Right cardiac atrium (tissue), 5 donors: ENCODE measurements at places on chromosomes 7 and 10.

DNA sequence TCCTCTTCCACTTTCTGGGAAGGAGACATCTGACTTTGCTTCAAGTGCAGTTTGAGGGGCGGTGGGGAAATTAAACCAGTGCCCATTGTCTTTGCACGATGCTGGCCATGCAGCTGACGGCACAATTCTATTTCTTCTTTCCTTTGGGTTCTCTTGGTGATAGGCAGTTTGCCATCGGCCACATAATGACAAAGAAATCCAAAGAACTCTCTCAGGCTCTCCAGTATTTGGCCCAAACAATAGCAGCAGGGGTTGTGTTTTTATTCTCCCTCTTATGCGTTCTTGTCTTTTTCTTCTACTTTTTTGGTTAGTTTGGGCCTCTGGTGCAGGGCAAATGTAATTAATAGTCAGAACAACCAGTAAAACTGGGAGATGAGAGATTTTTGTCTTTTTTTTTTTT, 147.0 kb downstream of the EMX2 start:
- DNase-seq: no peak

- DNase-seq: no peak
Measured at GRCh38 chr10:103394180-103394579, 2.1 kb downstream of the ATP5MK start.

- DNase-seq: no peak
Measured at GRCh38 chr10:30825022-30825421, 195.5 kb upstream of the LYZL2 start.

DNA sequence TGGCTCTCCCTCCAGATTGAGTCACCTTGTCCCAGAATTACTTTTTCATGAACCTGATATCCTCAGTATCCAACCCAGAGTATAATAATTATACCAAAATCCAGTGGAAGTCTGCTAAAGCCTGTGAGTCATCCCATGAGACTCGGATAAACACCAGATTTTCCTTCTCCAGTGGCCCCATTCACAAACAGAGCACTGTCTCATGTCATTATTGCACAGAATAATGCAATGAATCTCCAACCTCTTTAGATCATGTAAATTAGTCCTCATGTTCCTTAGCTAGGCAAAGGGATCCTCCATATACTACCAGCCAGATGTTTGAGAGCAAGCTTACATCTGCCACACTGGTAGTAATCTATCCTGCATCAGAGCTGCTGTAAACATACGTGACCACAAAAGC, 89.0 kb downstream of the AMPH start:
- no peak for DNase-seq

DNA sequence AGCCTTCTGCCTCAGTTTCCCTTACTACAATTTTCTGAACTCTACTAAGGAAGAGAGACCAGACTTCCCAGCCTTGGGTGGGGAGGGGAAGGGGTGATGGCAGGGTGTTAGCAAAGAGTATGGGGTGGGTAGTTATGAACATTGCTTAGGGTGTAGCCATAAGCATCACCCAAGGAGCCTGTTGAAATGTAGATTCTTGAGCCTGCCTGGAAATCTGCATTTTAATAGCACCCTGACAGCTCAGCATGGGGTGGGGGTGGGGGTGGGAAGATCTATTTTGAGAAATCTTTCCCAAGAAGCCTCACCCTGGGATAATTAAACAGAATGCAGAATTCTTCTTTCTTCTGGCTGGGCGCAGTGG, 164.8 kb downstream of the NRF1 start:
- DNase-seq: no peak

DNA sequence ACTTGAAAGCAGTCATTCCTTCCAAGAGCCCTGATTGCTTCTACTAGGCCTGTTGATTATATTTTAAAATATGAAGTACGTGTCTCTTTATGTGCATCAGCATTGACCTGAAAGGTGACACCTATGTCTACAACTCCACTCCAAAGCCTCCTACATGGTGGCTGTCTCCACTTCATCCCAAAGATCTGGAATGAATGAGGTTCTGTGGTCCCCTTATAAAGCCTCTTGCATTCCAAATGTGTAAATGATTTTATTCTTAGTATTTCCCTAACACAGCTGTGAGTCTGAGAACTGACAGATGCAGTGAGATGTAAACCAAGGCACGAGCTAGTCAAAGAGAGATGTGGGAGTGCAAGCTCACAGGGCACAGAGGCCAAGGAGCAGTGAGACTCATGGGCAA, 176.0 kb upstream of the SVIL start:
- DNase-seq: no peak
